HuH-7 (cell line): ENCODE measurements at places on chromosomes 5 and 9.

DNA sequence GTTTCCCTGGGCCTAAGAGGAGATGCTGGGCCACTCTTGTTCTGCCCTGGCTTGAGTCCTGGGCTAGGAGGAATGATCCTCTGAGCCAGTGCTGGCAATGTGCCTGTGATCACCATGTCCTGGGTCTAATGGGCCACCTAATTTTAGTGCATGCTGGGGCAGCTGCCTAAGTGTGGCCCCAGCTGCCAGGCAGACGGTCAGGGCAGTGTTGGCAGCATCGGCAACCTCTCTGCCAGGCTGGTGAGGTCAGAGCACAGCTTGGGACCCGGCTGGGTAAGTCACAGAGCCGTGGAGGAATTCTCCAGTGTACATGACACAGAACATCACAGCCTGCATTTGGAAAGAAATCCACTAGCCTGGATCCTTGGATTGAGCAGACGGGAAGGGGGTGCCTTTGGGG, 21.4 kb upstream of the PITX1 start:
- no peak for DNase-seq

DNA sequence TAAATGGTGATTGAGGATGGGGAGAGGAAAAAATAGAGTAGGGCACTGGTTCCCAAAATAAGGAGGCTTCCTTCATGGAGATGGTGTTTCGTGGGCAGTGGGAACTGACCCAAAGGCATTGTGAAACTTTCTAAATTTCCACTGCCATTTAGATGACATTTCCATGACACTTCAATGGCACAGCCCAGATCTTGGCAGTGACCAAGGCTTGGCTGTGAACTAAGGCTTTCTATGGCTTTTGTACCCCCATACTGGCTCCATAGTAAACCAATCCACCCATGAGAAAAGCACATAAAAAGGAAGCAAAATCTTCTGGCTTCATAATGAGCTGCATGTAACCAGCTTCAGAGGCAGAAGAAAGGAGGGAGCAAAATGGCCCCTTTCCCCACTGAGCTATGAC, 321.0 kb upstream of the TLE4 start:
- DNase-seq, result no peak

- no peak for DNase-seq
These were observed 232.3 kb upstream of the PAPPA start for GRCh38 chr9:115921301-115921700.

- DNase-seq, result no peak
These were observed 594.2 kb upstream of the SGCD start for GRCh38 chr5:155732587-155733376.

- DNase-seq, result peak; percentile 13
These were observed 55.3 kb downstream of the ERAP1 start for GRCh38 chr5:96752341-96753016.

DNA sequence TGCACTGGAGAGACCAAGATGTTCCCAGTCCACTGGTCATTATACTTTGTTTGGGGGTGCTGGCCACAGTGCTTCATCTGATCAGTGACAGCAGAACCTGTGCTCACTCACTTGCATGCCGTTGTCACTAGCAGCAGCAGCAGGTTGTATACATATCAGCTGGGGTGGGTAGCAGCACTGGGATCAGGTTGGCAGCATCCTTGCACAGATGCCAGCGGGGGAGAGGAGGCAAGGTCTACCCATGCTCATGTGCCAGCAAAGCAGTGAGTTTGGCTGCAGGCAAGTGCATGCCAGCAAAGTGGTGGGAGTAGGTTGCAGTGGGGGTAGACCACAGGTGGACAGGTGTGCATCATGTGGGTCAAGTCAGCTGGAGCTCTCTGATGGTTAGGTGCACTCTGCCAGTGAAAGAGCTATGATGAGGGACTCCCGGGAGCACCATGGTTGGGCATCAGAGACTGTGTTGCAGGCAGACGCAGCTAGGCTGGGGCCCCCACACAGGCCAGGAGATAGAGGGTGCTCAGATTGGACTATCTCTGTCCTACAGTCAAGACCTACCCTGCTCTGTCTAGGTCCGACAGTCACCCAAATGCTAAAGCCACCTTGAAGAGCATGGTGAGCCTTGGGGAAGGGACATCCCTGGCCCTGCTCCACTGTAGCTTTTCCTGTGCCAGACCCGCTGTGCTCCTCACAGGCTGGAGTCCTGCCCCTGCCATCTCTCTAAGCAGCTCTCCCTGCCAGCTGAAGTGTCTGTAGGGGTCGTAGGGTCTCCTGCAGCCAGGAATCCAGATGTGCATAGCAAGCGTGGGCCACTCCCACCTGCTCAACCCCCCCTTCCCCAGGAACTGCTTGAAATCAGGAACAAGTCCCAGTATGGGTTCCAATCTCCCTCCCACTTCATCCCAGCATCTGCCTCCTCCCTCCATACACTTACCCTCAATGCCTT, 119.8 kb downstream of the RNF180 start:
- DNase-seq, result no peak

DNA sequence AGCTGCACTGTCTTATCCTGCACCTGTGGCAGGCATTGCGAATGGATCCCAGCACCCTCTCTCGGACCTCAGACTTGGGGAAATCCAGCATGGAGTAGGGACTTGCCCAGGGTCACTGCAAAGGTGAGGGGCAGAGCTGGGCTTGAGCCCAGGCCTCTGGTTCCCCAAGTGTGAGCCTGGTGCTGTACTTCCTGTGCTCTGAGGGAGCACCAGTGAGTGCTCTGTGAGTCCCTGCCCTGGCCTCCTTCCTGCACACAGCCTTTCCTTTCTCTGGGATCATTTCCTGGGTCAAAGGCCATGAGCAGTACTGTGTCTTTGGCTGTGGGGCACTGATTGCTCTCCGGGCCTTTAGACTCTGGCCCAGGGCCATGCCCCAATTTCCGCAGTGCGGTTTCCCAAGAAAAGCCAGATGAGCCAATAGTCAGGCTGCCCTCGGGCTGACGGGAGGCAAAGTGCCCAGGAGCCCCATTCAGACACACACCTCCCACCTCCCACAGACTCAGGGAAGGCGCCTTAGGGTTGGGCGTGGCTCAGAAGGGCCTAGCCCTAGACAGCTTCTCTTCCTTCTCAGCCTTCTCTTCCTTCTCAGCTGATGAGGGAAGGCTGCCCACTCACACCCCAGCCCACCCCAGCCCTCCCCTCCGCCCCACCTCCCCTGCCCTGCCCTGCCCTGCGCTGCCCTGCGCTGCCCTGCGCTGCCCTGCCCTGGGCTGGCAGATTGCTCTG, 23.3 kb upstream of the TRIM14 start:
- peak; percentile 57 for DNase-seq

DNA sequence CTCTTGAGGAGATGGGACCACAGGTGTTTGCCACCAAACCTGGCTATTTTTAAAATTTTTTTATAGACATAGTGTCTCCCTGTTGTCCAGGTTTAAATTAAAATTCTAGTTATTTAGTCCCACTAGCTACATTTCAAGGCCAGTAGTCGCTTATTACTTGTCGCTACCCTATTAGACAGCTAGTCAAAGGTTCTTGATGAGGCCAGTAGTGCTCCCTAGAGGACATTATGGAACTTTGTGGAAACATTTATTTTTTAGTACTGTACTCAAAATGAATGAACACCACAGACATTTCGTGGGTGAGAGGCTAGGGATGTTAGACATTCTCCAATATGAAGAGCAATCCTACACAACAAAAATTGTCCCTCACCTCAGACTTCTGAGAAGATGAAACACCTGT, 14.4 kb upstream of the GRXCR2 start:
- DNase-seq, result no peak

GRCh38 chr5:178627259-178627598, 379 bp upstream of the CLK4 start:
- DNase-seq, result no peak

GRCh38 chr5:56085193-56085592, 90.4 kb upstream of the IL6ST start:
- DNase-seq, result no peak

DNA sequence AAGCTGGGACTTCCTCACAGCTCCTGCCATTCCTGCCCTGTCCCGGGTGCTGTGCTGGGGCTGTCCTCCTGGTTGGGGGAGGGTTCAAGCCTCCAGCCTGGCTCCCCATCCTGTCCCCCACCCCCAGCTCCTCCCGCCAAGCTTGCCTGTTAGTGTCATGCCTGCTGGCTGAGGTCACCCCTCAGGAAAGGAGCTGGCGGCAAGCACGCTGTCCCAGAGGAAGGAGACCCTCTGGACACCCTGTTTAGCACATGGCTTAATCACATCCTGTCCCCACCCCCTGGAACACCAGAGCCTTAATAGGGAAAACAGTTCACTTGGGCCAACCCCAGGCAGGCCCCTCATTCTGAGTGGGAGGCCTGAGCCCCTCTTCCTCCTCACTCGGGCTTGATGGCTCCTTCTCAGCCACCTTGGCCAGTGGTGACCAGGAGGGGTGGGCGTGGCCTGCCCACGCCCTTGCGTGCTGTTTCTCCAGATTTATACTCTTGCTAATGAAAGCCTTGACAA, 9.2 kb upstream of the PHYHD1 start:
- DNase-seq, result no peak

DNA sequence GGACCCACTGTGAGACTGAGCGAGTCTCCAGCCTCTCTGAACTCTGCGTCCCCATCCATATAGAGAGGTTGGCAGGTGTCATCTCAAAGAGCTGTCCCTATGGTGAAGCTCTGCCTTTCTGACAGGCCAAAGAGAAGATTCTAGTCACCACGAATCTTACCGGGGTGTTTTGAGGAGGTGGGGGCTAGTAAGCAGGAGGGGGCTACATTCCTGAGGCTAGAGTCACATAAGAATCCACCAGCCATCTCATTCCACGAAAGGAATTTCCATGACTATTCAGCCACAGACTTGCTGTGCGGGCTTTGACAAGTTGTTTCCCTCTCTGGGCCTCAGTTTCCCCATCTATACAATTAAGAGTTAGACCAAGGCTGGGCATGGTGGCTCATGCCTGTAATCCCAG, 16.3 kb downstream of the PDGFRB start:
- DNase-seq, result no peak
